OCI-LY7 (cell line): ENCODE measurements at places on chromosomes 16 and 17.

- DNase-seq: no peak
Observed at GRCh38 chr16:89576153-89577054, 846 bp downstream of the CPNE7 start.

GRCh38 chr16:49463529-49463928 lies 89.9 kb downstream of the C16orf78 start:
- DNase-seq: peak; percentile 94

DNA sequence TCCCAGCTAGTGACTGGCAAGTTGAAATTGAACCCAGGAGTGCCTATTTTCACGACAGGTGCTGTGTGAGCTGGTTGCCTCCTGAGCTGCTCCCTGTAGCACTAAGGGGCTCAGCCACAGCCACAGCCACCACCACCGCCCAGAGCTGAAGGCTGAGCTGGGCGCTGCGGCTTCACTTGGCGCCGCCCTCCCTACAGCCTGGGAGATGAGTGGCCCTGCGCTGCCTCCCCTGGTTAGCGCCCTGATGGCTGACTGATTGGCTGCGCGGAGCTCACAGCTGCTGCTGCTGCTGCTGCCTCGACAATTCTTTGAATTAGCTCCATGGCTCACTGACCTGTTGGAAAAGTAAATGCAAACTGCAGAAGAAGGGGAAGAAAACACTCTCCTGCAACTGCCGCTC lies 91.8 kb upstream of the TMEM132E start:
- no peak for DNase-seq

GRCh38 chr17:42766124-42766523 lies 5.1 kb downstream of the RAMP2 start:
- DNase-seq: no peak

DNA sequence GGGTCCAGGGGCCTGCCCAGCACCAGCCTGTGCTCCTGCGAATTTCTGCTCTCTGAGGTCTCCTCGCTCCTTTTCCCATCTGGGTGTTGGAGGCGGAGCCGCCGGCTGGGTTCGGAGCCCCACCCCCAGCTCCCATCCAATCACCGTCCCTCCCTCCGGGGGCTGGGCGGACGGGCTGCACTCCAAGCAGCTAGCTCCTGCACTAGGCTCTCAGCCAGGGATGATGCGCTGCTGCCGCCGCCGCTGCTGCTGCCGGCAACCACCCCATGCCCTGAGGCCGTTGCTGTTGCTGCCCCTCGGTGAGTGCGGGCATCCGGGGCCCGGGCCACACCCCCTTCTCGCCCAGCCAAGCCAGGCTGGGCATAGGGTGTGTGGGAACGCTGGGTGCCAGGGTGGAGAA lies at the start of gene NRN1L:
NRN1L (plus strand) TSS at position 202 of the 400 bp plus-strand sequence; CDS start at position 221, 19 bp downstream.
- DNase-seq: no peak

GRCh38 chr16:10510279-10510678 lies 70.1 kb downstream of the EMP2 start:
- DNase-seq: no peak

DNA sequence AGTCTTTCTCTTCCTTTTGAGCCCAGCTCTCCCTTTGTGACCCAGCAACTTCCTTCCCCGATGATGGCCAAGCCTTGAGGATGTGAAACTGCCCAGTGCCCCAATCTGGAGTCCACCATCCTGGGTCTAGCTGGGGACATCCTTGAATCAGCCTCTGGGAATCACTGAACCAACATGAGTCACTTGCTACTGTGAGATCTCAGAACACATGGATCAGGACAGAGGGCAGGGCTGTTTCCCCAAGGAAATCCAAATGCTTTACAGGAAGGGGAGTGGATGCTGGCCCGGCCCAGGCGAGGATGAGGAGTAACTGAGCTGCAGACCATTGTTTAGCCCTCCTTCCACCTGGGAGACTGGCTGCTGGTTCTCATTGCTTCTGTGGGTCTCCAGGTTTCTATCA lies 547.6 kb downstream of the WWOX start:
- DNase-seq: no peak

DNA sequence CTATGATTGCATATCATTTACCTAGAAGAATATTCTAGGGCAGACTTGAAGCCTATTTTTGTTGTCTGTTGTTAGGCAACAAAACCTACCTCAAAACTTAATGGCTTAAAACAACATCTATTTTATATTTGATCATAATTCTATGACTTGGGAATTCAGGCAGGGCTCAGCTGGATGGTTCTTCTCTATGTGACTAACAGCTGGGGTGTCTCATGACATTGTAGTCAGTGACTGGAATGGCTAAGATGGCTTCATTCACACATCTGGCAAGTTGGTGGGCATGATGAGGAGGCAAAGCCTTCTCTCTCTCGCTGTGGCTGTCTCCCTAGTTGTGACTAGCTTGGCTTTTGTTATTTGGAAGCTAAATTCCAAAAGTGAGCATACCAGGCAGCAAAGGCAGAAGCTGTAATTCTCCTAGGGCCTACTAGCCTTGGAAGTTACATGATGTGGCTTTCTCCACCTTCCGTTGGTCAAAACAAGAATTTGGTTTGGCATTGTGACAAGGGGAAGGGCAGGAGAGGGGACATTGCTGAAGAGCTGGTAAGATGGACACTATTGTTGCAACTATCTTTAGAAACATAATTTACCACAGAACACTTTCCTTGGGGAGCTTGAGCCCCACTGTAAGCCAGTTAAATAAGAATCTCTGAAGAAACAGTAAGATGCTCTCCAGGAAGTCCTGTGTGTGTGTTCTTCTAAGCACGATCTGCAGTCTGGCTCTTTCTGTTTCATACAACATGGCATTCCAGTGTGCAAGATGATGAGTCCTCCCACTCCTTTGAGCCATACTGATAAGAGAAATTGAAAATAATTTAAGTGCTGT lies 39.4 kb downstream of the ZNRF1 start:
- no peak for DNase-seq

DNA sequence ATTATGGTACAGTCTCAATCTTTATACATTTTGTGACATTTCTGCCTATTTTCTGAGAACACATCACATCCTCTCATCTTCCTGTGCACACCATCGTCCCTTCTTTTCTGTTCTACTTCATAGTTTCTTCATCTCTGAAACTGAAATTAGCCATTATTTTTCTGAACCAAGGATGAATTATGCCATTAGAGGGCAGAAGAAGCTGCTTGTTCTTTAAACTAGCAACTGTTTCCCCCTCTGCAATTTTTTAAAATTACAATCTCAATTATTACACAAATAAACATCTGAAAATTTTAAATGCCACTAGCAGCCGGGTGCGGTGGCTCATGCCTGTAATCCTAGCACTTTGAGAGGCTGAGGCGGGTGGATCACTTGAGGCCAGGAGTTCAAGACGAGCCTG lies 41.3 kb downstream of the RBBP6 start:
- DNase-seq: no peak

GRCh38 chr16:19245326-19245925 lies 40.1 kb upstream of the CLEC19A start:
- DNase-seq: no peak

DNA sequence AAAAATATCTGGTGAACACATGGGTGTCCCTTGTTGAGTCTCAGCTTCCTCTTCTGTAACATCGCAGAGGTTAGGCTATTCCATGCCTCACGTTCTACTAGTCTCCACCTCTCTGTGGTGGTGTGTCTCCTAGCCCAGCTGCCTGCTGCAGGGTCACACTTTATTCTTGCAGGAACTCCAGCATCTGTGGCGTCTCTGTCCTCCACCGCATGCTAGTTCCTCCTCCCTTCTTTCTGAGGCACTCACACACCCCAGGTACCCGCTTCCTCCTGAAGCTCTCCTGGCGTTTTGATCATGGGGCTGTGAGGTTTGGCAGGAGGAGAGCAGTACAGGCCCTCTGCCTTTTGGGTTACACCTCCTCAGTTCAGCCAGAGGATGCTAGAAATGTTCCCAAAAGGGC lies 9.9 kb upstream of the TEX2 start:
- DNase-seq: no peak

DNA sequence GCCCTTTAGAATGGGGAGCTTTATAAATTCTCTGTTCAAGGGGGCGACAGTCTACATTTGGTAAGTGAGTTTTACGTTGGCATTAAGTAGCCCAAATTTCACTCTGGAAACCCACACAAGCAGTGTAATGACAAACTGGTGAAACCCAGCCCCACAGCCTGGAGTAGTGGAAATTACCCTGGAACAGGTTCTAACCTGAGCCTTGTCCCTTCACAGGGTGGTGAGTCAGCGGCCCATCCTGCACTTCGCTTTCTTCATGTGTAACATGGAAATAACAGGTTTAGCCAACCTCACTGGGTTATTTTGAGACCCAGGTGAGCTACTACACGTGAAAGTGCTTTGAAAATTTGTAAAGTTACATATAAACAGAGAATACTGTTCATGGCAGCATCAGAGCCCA lies 3.5 kb upstream of the TLCD3A start:
- no peak for DNase-seq

GRCh38 chr16:89026121-89026612 lies 49.2 kb upstream of the CBFA2T3 start:
- DNase-seq: peak; percentile 30

DNA sequence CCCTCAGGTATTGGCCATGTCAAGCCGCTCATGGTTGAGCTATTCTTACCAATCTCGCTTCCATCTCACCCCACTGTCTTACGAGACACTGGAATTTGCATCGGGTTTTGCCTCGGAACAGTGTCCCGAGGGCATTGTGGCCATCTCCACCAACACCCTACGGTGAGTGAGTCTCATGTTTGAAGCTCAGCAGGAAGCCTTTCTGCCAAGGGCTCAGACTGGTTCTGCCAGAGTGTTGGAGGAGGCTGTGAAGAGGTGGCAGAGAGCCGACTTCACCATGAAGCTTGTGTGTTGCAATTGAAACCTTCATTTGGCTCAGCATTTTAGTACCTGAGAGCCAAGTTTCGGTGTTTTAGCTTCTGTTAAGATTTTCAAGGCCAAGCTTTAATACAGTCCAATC lies 38.0 kb downstream of the SF3B3 start:
- DNase-seq: no peak

DNA sequence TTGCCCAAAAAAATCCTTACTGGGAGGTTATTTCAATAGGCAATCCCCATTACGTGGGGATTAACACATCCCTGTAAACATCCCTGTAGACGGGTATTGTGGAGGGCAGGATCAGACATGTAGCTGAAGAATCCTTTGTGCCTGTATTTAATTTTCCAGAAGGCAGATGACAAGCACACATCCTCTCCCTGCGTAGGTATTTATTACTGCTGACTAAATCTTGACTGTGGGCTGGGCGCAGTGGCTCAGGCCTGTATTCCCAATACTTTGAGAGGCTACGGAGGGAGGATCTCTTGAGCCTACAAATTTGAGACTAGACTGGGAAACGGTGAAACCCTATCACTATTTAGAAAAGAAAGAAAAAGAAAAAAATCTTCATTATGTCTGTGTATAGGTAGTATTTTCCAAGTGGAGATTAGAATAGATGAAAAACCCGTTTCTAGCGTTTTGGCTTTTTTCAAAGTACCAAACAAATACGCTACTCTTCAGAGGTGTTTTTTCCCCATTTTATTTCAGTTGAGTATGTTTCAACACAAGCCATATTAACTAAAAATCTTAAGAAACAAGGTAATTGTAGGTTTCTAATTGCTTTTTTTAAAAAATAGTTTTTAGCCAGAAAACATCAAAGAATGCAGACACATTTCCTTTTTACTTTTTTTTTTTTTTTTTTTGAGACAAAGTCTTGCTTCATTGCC lies 1.5 kb upstream of the MARF1 start:
- peak; percentile 18 for DNase-seq

GRCh38 chr17:78133971-78134898 lies 3.7 kb downstream of the TMC8 start:
- peak; percentile 91 for DNase-seq

DNA sequence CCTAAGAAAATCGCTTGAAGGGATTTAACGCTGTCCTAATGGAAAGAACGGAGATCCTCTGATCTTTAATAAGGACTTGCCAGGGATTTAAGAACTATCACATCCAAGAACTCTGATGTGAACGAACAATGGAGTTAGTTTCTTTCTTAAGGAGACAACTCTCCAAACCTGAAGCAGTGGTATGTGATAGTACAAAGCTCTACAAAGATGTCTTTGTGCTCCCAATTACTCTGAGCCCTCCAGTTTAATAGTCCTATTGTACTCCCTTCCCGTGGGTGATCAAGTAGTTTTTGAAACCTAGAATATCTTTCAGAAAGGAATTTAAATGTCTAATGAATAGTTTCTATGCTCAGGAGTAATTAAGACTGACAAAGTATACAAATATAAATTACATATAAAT lies 123.8 kb downstream of the FTO start:
- DNase-seq: no peak

- no peak for DNase-seq
Observed at GRCh38 chr16:84735849-84736586, 36.2 kb downstream of the USP10 start.

GRCh38 chr16:65068151-65068740 lies 53.6 kb downstream of the CDH11 start:
- no peak for DNase-seq

GRCh38 chr16:11836650-11837244 lies 14.6 kb downstream of the RSL1D1 start:
- no peak for DNase-seq

DNA sequence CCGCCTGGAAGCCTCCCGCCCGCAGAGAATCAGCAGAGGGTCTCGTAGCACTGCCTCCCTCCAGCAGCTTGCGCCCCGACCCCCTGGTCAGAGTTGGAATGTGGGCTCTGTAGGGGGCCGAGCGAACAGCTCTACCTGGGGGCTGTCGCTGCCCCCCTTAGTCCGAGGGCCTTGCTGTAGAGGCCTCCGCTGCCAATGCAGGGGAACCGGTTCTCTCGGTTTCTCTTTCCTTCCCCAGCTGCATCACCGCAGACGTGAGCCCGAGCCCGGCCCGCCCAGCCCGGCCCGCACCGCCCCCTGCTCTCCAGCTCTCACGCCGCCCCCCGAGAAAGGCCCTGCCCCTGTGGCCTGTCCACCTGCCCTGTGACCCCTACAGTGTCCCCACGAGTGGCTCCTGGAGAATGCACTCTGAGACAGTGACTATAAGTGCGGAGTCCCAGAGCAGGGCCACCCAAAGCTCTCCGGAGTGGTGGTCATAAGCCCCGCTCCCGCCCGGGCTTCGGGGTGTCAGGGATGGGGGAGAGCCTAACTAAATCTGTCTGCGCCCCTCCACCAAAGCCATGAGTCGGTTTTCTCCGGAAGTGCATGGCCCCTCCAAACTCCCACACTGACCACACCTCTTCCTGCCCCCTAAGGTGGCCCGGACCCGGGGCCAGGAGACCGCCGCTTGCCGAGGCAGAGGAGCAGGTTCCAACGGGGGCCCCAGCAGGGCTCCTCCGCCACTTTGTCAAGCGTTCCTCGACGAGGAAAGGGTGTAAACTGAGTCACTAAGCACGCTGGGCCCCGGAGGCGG lies 1.7 kb downstream of the ARHGAP27 start:
- peak; percentile 37 for DNase-seq

DNA sequence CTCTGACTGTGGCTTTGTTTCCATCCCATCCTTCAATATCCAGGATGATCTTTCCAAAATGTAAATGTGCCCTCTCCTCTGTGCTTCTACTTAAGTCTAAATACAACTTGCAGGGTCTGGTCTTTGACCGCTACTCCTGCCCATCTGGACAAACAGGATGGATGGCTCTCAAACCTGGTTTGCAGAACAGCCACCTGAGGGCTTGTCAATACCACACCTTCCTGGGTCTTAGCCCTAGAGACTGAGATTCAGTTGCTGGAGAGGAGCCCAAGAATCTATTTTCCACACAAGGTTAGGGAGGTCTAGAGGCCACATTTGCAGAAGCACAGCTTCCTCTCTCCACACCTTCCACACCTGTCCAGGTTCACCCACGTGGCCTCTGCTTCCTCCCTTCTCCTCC lies 1.9 kb upstream of the GRB7 start:
- no peak for DNase-seq
